ENCODE measurements at places on chromosomes 3 and 15. TPM values are rescaled to one million over a fixed set of nuclear protein-coding genes. Genes with fewer than 3 reads are reported as not detected.

IL17RC gene
- 167 TPM for total RNA-seq

DNA sequence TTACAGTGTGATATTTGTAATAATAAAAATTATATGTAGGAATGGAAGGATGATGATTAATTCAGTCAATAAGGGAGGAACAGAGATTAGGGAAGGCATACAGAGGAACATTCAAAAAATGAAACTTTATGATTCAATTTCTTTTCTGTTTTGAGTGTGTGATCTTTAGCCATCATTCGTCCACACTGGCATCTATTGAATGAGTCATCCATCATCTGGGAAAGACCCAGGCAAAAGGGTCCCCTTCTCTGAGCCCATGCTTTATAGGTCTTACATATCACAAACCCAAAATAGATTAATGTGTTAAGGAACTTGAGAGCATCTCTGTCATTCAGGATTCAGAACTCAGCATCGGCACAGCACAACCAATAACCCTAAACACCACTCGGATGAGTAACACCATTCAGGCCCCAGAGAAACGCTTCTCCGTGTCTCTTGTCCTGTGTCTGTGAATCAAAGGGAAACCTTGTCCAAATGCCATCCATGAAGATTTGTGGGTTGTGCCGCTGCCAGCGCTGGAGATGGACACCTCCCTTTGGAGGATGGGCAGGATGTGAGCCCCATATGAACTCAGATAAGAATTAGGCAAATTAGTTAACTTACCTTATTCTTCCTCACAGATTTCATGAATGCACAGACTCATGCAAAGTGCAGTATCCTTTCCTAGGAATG is 21.7 kb upstream of the TPM1 start:
- no peak overlapping the region for H3K4me3 ChIP-seq
- no peaks in the 10 kb centered on the region for H3K27me3 ChIP-seq

- no peak overlapping the region for H3K27ac ChIP-seq
- H3K36me3 ChIP-seq: no peaks in the 10 kb centered on the region
- no peak for DNase-seq
- H3K4me3 ChIP-seq: no peak overlapping the region
- no peaks in the 10 kb centered on the region for H3K27me3 ChIP-seq
Measured at GRCh38 chr3:196220991-196221390, 4.7 kb downstream of the SLC51A start.

- H3K27ac ChIP-seq: no peak overlapping the region
- H3K4me1 ChIP-seq: no peaks in the 10 kb centered on the region
- H3K4me3 ChIP-seq: no peak overlapping the region
Measured at GRCh38 chr15:25663515-25663914, 199.6 kb downstream of the ATP10A start.

AADACL2 gene
- 73.3 TPM for total RNA-seq

DNA sequence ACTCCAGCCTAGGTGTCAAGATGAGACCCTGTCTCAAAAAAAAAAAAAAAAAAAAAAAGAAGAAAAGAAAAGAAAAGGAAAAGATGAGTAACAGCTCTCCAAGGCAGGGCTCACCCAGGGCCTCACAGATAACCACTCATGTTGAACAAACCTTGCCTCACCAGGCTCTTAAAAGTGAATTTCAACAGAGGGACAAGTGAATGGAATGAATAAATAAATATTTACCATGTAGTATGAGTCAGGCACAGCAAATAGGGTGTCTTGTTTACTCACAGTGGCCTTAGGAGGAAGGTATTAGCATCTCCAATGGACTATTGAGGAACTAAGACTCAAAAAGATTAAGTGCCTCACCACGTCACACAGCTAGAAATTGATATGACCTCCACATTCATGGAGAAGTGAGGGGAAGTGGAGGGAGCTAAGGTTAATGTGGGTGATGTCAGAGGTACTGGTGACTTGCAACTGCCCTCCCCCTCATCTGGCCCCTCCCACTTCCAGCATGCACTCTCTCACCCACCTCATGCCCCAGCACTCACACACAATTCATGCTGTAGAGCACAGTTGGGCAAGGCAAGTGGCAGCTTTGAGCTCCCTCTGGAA is 255.5 kb downstream of the UACA start:
- H3K27me3 ChIP-seq: no peaks in the 10 kb centered on the region
- peaks cover 34% of the 10 kb centered on the region for H3K4me1 ChIP-seq
- H3K4me3 ChIP-seq: no peak overlapping the region
- DNase-seq: no peak
- H3K27ac ChIP-seq: no peak overlapping the region
- H3K36me3 ChIP-seq: no peaks in the 10 kb centered on the region

DNA sequence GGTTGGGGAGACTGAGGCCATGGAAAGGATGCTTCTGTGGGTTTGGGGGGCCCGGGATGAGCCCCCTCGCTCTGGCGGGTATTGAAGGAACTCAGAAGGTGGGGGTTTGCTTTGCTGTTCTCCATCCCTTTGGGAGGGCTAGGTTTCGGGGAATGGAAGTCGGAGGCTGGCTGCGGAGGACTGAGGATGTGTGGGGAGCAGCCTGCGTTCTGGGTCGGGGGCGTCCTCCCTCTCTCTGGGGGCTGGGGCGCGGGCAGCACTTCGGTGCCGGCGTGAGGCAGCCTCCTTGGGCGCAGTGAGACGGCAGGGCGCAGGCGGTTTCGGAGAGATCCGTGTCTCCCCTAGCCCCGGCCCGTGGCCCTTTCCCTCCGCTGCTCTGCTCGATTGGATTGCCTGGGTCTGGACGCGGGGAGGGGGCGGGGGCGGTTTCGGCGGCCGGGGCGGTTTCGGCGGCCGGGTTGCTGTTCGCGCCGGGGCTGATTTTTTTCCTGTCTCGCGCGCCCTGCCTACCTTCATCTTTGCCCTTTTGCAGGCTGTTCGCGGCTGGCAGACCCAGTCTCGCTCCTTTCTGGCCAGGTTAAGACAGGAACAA is 1.4 kb downstream of the PTPRG start:
- no peaks in the 10 kb centered on the region for H3K36me3 ChIP-seq
- DNase-seq: no peak
- H3K4me3 ChIP-seq: peak overlapping the region; percentile 84
- H3K27ac ChIP-seq: peak overlapping the region; percentile 97

DNA sequence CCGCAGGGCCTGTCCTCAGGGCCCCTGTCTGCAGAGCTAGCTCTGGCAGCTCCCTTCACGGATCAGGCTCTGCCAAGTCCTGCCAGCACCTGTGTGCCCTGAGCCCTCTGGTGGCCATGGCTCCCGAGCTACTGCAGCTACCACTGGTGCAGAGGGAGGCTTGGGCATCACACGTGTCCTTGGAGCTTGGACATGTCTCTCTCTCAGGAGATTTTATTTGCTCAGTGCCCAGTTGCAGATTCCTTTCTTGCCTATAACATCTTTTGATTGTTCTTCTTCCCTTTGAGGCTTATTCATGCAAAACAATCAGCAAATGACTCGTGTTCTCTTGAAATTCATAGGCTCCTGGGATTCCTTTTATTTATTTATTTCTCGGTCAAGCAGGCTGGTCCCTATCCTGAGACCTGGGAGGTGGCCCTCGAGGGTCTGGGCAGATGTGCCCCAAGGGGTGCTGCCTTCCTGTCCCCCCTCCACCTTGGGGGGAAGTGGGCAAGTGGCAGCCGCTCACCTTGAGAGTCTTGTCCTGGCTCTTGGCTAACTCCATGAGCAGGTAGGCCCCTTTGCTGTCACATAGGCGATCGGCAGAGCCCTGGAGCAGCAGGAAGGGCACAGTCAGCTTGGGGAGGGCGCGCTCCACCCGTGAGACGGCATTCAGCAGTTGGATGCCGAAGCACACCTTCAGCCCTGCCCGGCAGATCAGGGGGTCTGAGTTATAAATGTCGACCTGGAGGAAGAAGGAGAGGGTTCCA is 21.9 kb downstream of the ABTB1 start:
- H3K4me1 ChIP-seq: peaks cover 38% of the 10 kb centered on the region
- no peak for DNase-seq
- H3K4me3 ChIP-seq: no peak overlapping the region
- H3K27me3 ChIP-seq: no peaks in the 10 kb centered on the region
- peaks cover 7% of the 10 kb centered on the region for H3K36me3 ChIP-seq

CHRM5 gene
- total RNA-seq: not detected

DNA sequence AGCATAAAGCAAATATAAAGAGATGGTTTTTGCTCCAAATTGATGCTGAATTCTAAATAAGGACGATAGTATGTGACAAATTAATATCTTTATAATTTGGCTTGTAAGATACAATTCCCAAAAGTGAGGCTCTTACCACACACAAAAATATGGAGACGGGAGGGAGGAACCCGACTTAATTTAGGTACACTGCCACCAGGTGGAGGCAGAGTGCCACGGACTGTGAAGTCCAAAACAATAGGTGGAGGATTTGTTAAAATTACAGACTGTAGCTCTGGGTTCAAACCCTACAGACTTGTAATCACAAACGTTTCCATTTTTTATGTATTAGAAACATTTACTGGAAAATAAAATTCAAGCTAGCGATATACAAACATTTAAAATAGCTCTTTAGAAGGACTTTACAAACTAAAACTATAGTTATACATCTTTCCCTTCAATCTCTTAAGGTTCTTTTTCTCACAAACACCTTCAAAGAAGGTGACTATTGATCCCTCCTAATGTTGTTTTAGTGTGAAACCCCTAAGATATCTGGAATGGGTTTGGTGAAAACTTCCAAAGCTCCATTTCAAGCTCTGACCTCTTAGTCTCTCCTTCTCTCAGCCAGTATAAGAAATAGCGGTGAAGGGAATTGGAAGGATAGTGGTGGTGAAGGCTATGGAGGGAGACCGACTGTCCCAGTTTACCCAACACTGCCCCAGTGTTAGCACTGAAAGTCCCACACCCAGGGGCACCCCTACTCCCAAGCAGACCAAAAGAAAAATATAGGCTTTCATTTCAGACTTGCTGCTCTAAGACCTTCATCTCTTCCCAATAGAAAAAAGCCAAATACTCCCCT is 89.7 kb downstream of the AQP9 start:
- H3K27ac ChIP-seq: no peak overlapping the region
- peak; percentile 76 for DNase-seq
- H3K4me1 ChIP-seq: peaks cover 35% of the 10 kb centered on the region
- H3K27me3 ChIP-seq: no peaks in the 10 kb centered on the region

MINAR1 gene
- total RNA-seq: 0.23 TPM

DNA sequence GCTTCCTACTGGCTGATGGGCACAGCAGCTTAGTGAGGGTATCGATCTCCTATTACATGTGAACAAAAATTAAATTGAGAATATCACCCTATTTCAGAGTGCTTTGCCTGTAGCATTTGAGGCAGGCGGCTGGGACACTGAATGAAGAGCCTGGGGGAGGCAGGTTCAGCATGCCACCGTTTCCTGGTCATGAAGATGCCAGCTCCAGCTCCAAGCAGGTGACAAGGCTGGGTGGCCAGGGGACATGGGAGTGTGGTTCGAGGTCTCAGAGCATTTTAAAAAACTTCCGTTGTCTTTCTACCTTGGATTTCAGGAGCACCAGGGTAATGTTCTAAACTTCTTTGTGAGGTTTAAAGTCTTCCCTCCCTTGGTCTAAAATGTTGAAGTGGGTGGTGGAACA is 158.2 kb downstream of the RPLP1 start:
- no peak for DNase-seq
- no peaks in the 10 kb centered on the region for H3K4me1 ChIP-seq
- H3K27me3 ChIP-seq: no peaks in the 10 kb centered on the region
- no peak overlapping the region for H3K4me3 ChIP-seq

Measured in suprapubic skin (tissue), 4 donors.